Activated T-cell treated with anti-CD3 and anti-CD28 coated beads for 24 hours (primary cell): ENCODE measurements at places on chromosomes 3 and 15.

- DNase-seq: no peak
Measured at GRCh38 chr3:194296454-194297263, 54.5 kb downstream of the CPN2 start.

DNA sequence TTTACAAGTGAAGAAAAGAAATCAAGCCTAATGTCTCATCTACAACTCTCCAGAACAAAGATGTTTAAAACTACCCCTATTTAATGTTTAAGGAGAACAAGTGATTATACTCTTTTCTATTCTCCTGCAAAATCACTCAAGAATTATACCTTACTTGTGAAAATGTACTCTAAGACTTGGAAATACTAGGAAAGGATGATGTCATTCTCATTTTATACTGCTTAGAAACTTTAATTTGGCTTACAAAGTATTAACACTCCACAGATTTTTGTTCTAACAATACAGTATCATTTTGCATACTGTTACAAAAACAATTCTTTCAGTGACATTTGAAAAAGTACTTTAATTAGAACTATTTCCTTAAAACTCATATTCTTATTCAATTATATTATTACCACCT is 89.5 kb downstream of the SMARCC1 start:
- DNase-seq: no peak

- DNase-seq: no peak
Measured at GRCh38 chr3:171206283-171206682, 179.8 kb upstream of the SLC2A2 start.

DNA sequence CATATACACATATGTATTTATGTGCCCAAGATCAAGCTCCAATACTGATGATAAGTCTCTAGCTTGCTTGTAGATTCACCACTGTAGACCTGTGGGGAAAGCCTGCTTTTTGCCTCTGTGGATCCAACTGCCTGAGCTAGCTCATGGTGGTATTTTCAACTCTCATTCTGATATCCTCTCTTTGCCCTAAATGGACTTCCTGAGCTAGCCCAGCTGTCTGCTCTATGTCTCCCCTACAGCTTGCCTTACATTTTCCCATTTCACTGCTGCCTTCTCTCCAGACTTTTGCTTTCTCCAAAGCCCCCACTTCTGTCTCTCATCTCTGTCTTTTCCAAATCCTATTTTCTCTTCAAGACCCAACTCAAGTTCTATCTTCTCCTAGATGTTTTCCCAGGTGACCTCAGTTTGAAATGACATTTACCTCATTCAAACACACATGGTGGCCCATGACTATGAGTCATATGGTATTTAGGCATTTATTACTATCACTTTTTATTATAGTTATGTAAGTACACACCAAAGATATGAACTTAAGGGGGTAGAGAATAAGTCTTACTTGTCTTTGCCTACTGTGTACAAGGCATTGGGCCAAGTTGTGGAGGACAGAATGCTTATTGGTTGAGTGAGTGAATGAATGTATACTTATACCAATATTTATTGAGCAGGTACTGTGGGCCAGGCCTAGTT is 191.7 kb downstream of the NR1D2 start:
- no peak for DNase-seq

GRCh38 chr3:162224746-162225145 is 728.1 kb downstream of the OTOL1 start:
- DNase-seq: no peak

DNA sequence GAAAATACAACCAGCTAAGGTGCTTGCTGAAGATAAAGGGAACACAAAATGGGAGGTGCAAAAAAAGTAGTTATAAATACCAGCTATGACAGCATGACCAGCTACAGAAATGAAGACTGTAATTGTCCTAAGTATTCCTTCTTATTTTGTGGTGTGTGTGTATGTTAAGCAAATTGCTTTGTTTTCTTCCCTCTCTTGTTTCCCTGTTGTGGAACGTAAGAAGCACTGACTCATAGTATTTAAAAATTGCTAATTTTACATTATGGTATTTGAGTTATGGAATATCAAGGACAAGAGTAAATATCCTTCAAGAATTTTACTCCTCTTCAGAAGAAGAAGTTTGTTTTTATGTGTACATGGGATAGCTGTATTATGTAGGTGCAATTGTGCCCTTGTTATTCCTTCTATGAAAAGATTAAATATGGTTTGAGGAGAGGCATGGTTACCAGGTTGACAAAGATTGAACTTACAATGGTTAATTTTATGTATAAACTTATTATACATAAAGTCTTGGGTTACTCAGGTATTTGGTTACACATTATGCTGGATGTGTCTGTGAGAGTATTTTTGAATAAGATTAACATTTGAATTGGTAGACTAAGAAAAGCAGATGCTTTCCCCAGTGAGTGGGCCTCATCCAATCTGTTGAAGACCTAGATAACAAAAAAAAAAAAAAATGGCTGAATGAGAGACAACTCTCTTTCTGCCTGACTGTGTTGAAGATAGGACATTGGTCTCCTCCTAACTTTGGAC is 1132.1 kb upstream of the ALCAM start:
- no peak for DNase-seq

DNA sequence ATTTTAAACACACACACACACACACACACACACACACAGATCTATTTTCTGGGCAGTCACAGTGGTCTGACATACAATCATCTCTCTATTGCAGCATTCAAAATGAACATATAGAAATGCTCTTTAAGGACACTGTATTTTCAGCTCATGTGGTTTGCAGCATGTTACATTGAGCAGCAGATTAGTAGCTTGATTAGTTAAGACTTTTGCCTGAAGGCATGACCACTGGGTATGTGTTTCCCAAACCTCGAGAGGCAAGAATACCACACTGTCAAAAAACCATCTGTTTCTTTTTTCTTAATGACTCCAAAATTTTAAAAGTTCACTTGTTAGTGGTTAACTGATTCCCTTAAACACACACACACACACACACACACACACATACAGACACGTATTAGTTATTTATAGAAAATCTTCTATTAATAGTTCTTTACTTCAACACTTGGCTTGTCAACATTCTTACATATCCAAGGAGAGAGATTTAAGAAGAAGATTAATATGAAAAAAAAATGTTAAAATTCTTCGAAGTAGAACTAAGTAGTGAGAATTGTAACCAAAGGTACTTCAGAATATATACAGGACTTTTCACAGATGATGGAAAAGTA is 518.2 kb downstream of the CADM2 start:
- no peak for DNase-seq
